Stimulated activated CD8-positive, alpha-beta memory T cell treated with anti-CD3 and anti-CD28 coated beads, Interleukin-4, amount 100 ng/mL, for 1 hour (primary cell): ENCODE measurements at places on chromosomes 5 and 9.

GRCh38 chr5:149939546-149939945 is 5.0 kb downstream of the PDE6A start:
- DNase-seq = no peak

DNA sequence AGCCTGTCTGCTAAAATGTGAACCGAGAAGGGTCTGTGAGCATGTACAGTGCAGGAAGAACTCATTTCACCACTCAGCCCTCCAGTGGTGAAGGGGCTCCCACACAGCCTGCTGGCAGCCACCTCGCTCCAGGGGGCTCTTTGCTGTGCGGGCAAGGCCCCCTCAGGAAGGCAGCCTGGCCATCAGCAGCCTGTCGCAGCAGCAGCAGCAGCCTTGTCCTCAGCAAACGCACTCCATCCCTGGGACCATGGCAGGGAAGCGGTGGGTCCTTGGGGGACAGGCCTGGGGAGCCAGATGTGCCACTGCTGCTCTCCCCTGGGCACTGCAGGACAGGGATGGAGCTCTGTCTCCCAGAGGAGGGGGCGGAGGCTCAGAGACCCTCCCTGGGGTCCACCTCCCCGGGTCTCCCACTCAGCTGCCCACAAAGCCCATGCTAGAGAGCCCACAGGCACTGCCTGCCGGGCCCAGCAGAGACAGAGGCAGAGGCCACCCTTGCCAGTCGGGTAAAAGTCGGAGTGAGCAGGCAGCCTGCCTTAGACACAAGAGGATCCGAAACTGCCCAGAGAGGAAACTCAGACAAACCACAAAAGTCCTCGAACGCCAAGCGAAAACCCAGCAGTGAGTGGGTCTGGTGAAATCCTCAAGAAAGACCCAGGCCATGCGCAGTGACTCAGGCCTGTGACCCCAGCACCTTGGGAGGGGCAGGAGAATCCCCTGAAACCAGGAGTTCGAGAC is 8.0 kb downstream of the BRD3 start:
- no peak for DNase-seq

GRCh38 chr9:122506964-122507363 is 3.6 kb upstream of the OR1J2 start:
- DNase-seq = no peak

GRCh38 chr5:32735512-32735911 is 24.4 kb downstream of the NPR3 start:
- no peak for DNase-seq

DNA sequence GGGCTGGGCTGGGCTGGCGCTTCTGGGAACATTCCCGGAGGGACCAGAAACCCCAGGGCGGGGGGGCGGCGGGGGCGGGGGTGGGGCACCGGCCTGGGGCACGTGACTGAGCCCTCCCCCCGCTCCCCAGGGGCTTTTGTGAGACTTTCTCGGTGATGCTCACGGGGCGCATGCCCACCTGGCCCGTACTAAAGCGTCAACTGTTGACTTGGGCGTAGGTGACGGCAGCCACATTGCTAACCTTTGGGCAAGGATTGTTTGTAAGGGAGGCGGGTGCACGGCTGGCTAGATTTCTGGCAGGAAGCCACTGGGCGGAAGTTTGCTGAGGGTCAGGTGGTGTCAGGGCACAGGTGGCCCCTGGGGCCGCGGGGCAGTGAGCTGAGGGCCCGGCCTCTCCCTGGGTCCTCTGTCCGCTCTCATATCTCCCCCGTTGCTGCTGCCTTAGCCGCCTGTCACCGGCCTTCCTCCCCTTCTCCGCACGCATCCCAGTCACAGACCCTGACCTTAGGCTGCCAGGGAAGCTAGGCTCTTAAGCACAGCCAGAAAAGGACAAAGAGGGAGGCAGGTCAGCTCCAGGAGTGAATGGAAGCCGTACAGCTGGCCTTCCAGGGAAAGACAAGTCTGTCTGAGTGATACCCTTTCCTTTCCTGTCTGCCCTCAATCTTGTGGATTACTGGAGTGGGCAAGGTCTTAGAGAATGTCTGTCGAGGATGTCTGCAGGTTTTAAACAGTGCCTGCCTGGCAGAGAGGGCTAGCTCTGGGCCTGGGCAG is 812 bp downstream of the CACFD1 start:
- no peak for DNase-seq

DNA sequence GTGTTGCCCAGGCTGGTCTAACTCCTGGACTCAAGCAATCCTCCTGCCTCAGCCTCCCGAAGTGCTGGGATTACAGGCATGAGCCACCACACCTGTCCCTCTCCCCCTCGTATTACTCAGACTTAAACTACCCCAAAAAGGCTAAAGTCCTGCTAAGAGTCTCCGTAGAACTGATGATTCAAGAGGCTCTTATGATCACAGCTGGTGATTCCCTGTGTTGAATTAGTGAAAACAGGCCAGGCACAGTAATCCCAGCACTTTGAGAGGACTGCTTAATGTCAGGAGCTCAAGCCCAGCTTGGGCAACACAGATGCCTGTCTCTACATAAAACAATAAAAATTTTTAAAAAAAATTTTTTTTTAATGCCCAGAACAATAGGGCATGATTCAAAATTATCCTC is 9.2 kb downstream of the CDC26 start:
- no peak for DNase-seq

DNA sequence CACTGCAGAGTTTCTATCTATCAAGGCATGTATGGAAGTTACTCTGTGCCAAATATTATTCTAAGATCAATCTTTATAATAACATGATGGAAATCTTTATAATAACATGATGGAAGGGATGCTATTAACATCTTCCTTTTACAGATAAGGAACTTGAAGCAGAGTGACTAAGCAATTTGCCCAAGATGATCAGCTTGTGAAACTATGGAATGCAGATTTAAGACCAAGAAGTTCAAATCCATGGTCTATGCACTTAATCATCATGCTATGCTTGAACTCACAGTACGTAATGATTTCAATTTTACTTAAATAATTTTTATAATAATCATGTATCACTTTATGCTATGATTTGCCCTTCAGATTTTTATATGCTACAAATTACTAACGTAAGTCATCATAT is 123.1 kb downstream of the DNAH5 start:
- DNase-seq = no peak

DNA sequence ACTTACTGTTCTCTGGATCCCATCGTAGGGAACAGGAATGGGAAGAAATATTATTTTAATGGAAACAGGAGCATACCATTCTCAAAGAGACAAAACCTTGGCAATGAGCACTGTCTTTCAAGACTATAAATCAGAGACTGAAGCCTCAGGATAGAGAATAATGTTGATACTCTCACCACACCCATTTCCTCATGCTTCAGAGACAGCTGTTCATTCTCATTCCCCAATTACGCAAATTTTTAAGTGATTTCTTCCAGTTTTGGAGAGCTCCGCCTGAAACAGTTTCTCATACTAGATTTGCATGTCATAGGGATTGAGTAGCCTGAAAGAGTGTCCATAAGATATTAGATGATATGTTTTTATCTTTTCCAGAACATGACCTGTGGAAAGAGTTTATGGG is 290.5 kb upstream of the RASA1 start:
- DNase-seq = no peak

DNA sequence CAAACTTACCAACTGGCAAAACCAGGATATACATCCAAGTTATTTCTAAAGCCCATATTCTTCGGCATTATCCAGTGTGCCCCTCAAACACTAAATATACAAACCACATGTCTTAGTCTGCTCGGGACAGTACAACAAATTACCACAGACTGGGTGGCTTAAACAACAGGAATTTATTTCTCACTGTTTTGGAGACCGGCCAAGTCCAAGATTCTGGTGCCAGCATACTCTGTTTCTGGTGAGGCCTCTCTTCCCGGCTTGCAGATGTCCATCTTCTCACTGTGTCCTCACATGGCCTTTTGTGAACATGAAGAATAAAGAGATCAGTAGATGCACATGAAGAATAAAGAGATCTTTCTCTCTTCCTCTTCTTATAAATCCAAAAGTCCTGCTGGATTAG is 12.9 kb upstream of the SLCO6A1 start:
- DNase-seq = no peak

DNA sequence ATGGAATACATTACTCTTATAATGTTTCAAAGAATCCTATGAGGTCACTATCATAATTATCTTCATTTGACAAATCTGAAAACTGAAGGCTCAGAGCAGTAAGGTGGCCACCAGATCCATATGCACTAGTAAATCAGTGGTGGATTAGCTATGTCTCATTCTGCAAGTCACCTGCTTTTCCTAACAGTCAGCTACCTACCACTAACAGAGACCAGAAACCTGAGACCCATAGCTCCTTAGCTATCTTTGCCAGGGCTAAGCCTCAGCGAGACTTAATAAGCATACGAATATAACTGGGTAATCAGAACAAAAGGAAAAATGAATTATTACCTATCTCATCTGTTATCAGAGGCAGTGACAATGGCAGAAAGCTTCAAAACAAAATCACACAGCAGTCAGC is 118.7 kb downstream of the AUH start:
- DNase-seq = no peak

DNA sequence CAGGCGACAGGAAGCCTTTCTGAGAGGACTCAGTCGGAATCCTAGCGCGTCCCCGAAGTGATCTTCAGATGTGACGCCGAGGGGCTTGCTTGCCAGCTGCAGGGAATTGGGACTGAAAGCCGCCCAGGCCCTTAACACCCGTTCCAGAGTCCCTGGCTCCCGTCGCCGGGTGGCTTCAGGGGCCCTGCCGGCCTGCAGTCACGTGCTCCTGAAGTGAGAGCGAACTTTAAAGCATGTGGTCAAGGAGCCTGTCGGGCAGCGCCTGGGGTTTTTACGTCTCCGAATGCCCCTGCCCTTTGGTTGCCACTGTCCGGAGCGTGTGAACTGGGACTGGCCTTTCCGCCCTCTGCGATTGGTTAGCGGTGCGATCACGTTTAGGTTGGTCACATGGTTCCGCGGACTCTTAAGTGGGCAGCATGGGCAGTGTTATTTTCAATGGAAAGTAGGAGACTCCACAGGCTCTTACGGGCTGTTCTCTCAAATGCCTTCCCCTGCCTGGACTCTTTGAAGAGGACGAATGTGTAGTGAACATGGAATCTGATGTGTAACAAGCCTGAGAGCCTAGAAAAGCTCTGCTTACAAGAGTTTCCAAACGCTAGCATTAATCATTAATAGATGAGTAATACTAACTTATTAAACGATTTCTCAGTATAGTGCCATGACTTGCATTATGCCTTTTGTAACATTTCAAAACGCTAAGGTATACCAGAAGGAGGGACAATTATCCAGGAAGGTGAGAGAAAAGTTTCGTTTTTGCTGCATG is 1.9 kb downstream of the VLDLR start:
- no peak for DNase-seq

- no peak for DNase-seq
Measured at GRCh38 chr5:95238560-95239325, 46.2 kb downstream of the MCTP1 start.

DNA sequence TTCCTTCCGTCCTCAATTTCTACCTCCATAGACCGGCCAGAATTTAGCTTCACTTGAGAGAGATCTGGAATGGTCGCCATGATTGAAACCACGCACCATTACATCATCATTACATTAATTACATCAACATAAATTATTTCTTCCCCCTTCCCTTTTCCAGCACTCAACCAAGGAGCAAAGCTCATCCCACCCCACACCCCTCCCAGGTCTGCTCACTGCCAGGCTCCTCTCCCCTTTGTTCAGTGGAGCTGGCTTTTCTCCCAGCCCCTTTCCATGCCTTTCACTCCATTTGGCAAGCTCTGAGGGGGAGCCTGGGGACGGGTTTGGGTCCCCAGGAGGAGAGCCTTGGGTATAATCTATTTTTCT is 8.4 kb downstream of the RACK1 start:
- no peak for DNase-seq

DNA sequence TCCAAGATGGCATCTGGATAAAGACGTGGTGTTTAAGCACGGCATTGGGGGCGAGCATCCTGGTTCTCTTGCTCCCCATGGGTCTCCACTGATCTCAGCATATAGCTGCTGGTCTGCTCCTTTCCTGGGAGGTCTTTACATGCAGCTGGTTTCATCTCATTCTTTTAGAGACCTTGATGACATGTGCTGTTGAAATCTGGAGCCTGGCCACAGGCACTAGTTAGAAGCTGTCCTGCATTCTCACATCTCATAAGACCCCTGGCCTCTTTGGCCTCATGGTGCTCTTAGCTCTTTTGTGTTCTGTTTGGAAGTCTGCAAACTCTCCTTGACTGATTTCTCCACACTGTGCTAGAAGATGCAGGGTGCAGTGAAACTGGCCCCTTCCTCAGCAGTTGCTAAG is 113.0 kb downstream of the SMARCA2 start:
- no peak for DNase-seq

- no peak for DNase-seq
Measured at GRCh38 chr5:169904059-169904458, 76.2 kb downstream of the INSYN2B start.

- no peak for DNase-seq
Measured at GRCh38 chr5:156783092-156783491, 67.0 kb upstream of the PPP1R2B start.

DNA sequence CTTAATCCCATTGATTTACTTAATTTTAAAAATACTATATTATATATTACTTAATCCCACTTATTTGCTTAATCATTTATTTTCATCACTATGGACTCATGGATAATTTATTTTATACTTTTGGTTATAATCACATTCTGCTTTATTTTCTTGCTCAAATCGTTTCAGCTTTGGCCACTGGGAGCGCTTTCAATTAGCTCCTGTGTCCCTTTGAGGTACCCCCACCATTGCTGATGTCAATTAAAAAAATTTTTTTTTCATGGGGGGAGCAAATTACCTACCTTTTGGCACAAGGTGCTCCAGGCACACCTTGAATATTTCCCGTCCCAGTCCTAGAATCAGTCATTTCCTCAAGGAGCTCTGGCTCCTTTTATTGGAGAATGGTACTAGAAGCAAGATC is 1.4 kb upstream of the TRIO start:
- DNase-seq = no peak

- no peak for DNase-seq
Measured at GRCh38 chr9:94952565-94953373, 226.3 kb downstream of the AOPEP start.

GRCh38 chr5:138972230-138972629 is 97.1 kb upstream of the LRRTM2 start:
- no peak for DNase-seq

DNA sequence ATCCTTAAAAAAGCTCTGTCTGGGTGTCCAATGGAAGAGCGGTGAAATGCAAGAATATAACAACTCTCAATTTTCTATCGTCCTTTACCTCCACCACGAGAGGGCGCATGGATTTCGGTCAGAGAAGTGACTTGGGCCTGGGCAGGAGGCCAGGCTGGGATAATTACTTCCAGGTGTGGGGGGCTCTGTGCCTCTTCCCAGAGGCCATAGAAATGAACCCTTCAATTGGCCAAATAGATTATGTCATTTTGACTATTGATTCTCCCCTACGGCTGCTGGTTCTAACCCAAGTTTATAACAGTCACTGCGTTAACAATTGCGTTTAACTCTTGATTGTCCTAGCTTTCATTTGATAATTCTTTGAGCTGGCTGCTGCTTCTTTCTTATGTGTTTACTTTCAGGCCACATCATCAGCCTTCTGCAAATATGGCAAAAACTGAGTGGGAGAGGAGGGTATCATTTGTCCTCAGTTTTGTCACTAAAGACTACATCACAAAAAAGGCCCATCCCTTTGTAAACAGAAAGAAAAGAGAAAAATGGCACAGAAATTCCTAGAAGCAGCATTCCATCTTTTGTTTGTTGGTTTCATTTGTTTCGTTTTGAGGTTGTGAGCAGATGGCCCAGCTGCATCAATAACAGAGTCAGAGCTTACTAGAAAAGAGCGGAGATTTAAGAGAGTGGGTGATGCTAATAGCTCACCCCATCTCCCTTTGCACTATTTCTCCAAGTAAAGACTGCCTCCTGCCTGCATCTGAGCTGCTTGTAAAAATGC is 45.4 kb upstream of the ZFR start:
- DNase-seq = peak; percentile 34
